Activated T-helper 2 cell treated with anti-CD3 and anti-CD28 coated beads, Interferon-gamma antibody, Interleukin-2, Interleukin-4, amounts not matched to agents 10 μg/mL and 5 μg/mL and 100 μg/mL, durations not matched to agents 14 hours and 24 hours and 36 hours (primary cell): ENCODE measurements at places on chromosomes 2 and 18. TPM values are rescaled to one million over a fixed set of nuclear protein-coding genes. Genes with fewer than 3 reads are reported as not detected.

DNA sequence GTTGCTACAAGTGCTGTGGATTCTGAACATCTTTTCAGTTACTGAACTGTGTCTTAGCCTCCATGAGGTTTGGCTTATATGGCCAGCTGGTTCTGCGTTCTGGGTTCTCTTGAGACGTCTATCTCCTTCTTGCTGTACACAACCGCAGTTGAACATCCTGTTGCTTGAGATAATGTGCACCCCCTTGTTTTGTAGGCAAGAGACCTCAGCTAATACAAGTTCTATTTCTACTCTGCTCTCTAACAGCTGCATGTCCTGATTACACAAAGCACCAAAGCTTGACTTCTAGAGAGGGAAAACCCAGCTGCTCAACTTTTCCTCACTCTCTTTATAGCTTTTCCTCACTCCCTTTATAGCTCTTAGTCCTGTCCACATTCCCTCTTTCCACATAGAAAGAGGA lies 176.0 kb downstream of the LTBP1 start:
- DNase-seq: no peak

DNA sequence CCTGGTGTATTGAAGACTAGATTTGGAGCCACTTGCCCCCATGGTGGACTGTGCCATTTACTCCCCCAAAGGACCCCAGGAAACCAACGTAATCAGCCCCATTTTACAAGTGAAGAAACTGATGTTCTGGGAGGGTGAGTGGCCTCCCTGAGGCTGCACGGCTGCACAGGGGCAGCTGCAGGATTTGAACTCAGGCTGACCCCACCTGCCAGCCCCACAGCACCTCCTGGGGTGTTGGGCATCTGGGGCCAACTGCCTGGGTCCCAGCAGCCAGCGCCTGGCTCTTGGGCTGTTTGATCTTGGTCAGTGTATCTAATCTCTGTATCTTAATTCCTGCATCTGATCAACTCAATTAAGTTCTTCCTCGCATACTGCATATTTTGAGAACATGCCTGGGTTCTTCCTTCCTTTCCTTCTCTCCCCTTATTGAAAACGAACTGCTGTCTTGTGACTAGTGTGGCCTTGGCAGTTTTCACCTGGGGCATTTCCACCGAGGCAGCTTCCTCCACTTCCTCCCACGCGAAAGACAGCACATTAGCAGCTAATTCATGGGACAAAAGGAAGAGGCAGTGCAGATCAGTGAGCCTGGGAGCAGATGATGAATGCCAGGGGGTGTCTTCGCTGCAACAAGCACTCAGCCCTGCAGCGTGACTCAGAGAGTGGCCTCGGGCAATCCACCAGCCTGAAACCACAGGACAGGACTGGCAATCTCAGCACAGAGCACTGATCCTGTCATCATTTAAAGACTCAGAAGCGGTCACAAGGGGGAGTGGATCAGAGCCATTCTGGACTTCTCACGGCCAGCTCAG lies 184.1 kb upstream of the RAB12 start:
- no peak for DNase-seq

- DNase-seq: no peak
Observed at GRCh38 chr2:24893934-24894333, 26.1 kb downstream of the ADCY3 start.

DNA sequence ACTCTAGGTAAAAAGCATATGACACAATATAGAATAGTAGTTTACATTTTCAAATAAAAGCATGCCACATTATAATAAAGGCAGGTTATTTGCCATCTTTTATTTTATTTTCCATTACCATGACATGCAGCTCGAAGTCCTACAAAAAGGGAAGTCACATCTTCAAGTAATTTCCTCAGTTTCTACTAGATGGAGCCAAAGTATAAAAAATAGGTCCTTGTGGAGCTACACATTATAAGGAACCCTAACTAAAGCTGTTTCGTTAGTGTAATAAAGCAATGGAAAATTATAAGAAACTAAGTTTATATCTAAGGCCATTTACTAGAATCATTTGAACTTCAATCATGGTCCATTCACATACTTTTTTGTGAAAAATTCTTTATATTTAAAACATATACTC lies 674.5 kb downstream of the KCNJ3 start:
- no peak for DNase-seq

DNA sequence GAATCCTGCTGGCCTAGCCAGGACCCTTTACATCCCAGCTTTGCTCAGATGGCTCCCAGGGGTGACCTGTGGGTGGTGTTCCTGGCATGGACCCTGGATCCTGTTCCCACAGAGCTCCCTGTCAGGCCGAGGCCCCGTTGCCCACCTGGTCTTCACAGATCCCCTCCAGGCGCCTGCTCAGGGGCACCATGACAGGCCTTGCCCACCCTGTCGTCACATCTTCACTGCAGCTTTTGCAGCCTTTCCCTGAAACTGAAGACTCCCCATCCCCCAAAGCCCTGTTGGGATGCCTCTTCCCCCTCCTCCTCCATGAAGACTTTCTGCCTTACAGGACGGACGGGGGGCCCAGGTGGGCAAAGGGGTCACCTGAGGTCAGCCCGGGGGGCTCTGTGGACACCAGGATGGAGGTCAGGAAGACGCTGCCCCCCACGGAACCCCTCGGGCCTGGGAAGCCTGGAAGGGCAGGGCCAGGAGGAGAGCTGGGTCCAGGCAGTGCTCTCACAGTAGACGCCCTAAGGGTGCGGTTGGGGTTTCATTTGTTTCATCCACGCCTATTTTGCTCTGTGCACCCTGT lies 13.0 kb upstream of the KIF1A start:
- no peak for DNase-seq

- DNase-seq: no peak
Observed at GRCh38 chr2:12256206-12256605, 460.5 kb upstream of the TRIB2 start.

ELOA2 gene
- total RNA-seq: not detected in 2 replicates

UGT1A7 gene
- not detected in 2 replicates for total RNA-seq

LIMS3 gene
- total RNA-seq: not detected in 2 replicates

PDCL3 gene
- total RNA-seq: 42.5 and 48.8 TPM in 2 replicates

CTAGE1 gene
- 0.07 TPM in 1 of 2 replicates, not detected in the other for total RNA-seq
